Muscle of back (tissue), 13 donors: ENCODE measurements at places on chromosomes 11 and 22.

DNA sequence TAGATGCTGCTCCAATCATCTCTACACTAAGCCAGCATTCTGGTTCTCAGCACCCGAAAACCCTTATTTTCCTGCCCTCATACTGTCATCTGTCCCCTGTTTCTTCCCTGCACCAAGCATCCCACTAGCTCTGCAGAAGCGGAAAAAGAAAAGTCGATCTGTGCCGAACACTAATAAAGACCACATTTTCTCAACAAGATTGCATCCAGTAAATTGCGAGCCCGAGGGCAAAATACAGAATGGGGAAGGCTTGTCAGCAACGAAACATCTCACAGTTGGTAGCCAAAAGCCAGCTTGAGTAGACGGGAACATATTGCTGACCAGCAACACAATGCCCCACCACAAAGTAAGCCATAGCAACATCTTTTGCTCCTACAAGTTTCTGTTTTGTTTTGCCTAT, 227.4 kb downstream of the CADM1 start:
- no peak for DNase-seq

DNA sequence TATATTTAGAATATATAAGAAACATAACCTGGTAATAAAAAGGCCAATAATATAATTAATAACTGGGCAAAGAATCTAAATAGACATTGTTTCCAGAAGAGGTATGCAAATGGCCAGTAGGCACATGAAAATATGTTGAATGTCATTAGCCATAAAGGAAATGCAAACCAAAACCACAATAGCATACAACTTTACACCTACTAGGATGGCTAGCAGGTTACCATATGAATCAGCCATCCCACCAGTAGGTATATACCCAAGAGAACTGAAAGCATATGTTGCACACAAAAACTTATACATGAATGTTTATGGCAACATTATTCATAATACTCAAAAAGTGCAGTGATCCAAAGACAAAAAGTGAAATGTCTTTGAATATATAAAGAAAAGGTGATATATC, 2.7 kb upstream of the OR2D2 start:
- no peak for DNase-seq

GRCh38 chr11:107859459-107860239, 1.1 kb upstream of the SLC35F2 start:
- DNase-seq, result no peak

GRCh38 chr11:58059007-58059350, 28.2 kb downstream of the OR6Q1 start:
- peak; percentile 50 for DNase-seq

GRCh38 chr11:62976109-62976508, 8.7 kb downstream of the SLC22A6 start:
- DNase-seq, result no peak

- DNase-seq, result no peak
Observed at GRCh38 chr11:65545853-65546216, 12.3 kb downstream of the LTBP3 start.

- peak; percentile 18 for DNase-seq
Observed at GRCh38 chr11:12503039-12503484, 125.7 kb downstream of the PARVA start.

GRCh38 chr11:1341928-1342524, 32.6 kb upstream of the TOLLIP start:
- no peak for DNase-seq

GRCh38 chr22:27298332-27298731, 503.2 kb downstream of the MN1 start:
- DNase-seq, result no peak

DNA sequence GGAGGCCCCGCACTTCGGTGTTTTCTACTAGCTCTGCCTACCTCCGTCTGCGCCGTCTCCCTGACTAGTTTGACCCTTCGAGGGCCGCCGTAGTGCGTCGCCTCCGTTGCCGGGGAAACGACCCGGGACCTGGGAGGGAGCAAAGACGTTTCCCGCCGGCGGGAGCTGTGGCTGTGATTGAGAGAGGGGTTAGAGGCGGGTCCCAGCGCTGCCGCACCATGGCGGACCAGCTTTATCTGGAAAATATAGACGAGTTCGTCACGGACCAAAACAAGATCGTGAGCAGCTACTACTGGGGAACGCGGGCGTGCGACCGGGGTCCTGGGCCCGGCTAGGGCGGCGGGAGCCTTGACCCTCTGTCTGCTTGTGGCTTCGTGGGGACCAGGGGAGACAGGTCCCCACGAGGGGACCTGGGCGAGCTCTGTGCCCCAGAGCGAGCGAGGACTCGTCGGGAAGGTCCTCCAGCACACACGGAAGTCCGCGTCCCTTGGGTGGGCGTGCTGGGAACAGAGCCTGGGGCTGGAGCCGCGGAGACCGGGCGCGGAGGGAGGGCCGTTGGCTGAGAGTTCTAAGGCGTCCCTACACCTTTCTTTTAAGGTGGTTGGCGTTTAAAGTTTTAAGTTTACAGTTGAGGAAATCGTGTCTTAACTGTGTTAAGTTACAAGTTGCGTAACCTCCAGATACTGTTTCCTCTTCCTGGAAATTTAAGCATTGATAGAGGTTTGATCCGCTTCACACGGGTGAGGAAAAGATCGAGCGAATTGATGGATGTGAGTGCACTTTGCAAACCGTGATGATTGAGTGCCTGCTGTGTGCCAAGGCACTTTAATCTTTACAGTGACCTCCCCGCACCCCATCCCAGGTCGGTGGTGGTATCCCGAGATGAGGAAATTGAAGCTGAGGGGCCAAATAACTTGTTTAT, at the start of gene POLD3:
Gene POLD3, plus strand, starts transcription at position 142 of the 922 bp plus-strand sequence. Its CDS starts 77 bp downstream, at position 219.
- DNase-seq, result peak; percentile 90

DNA sequence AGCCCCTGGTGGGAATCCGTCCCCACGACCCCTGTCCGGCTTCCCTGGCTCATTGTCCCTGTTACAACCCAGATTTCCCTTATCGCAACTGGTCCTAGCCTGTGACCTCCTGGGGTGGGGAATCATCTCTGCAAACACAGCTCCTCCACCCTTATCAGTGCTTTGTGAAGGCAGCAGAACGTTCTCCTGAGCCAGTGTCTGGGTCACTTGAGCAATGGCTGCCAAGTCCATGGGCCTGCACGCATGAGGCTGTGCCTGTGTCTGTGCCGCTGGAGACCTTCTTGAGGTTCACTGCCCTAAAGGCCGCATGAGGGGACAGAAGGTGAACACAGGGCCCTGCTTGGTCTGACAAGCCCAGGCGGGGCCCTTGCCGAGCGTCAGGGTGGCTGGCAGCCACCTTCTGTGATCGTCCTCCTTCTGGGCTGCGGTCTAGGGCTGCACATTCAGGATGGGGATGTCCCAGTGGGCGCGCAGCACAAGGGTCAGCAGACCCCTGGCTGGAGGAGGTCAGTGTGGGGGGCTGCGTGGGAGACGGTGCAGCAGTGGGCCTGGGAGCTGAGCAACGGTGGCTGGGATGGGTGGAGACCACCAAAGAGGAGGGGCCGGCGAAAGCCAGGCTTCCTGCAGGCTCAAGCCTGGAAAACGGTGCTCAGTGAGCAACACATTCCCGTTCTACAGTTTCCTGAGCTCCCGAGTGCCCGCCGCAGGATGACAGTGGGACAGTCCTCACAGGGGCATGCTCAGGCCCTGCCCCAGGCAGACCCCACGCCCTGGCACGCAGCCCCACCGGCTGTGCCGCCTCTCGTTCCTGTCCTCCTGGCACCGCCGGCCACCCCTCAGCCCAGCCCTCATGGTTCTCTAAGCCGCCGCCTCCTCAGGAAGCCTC, 74.1 kb downstream of the CDKN1C start:
- no peak for DNase-seq

DNA sequence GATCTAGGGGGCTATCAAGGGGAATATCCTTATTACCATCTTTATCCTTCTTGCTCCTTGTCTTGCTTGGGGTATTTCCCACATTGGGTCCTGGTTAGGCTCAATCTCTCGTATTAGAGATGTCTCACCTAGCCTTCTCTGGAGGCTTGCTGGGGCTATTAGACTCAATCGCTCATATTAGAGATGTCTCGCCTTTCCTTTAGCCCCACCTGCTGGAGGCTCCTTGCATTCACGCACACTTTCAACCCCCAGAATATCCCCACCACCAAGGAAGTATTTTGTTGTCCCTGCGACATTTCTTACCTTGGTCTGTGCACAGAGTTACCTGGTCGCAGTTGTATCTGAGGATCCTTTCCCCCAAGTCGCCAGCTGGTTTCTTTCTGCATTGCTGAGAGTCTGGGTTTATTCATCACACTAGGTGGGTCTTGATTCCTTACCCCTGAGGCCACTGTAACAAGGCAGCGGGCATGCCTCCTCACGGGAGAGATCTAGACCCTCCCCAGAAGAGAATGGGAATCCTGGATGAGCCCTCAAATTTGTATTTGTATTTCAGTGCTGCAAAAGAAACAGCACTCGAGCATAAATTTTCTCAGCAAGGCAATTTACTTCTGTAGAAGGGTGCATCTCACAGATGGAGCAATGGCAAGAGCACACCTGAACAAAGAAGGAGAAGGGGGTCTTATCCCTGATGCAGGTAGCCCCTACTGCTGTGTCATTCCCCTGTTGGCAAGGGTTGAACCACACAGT, 15.9 kb upstream of the HYLS1 start:
- DNase-seq, result peak; percentile 8

- DNase-seq, result no peak
Observed at GRCh38 chr11:35725885-35726284, 63.3 kb downstream of the TRIM44 start.
